Naive thymus-derived CD8-positive, alpha-beta T cell (primary cell): ENCODE measurements at places on chromosomes 2 and 18. TPM values are rescaled to one million over a fixed set of nuclear protein-coding genes. Genes with fewer than 3 reads are reported as not detected.

- peak; percentile 41 for DNase-seq
Measured at GRCh38 chr18:77127769-77128671, 4.6 kb downstream of the MBP start.

DNA sequence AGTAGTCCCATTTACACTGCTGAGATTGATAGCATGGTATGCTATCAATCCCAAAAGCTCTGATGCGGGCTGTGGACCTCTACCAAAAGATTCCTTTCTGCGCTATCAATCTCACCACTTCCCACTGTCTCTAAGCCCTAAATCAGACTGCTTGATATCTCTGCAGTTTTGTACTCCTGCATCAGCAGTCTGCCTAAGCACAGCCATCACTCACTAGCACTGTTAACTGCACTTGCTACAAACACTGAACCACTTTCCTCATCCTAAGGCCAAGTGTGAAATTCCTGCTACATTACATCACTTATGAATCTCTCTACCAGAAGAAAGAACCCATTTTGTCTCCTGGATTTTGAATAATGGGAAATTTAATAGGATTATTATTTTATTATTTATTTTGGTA, 237.0 kb downstream of the HNMT start:
- no peak for DNase-seq

DNA sequence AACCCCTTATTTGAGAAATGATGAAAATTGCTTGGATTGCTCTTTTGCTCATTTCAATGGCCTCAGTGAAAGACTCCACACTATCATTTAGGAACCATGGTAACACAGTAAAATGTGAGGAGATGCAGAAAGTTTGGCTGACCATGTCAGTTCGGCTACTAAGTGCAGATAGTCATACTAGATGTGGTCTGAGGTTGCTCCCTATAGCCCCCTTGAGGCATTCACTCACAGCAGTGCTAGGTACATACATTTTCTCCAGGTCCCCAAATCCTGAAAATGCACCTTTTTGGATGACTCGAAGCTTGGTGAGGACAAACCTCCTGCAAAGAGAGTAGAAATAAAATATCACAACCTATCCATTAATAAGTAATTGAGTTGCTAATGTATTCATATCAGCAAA, 86.3 kb downstream of the FSHR start:
- DNase-seq: no peak

GRCh38 chr2:165953306-165953654, 296 bp downstream of the TTC21B start:
- DNase-seq: no peak

GRCh38 chr2:46816846-46817726, 98.5 kb downstream of the MCFD2 start:
- DNase-seq: no peak

GRCh38 chr2:134142341-134142738, 111.5 kb upstream of the MGAT5 start:
- DNase-seq: no peak

- no peak for DNase-seq
Measured at GRCh38 chr2:186255823-186256222, 230.2 kb upstream of the ZC3H15 start.

GRCh38 chr2:43004879-43005244, 212.5 kb upstream of the HAAO start:
- no peak for DNase-seq

DNA sequence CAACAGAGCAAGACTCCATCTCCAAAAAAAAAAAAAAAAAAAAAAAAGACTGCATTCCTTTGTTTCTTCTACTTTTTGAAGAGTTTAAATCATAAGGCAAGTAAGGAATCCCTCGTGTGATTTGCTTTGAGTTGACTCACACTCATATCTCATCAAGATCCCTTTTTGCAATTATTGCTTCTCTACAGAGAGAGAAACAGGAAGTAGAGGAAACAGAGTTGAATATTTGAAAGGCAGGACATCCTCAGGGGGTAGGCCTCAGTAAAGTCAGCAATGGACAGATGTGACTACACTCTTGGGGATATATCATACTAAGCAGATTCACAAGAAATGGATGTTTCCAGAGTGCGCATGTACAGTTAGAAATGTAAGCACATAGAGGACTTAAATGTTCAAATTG, 11.2 kb upstream of the EFR3B start:
- no peak for DNase-seq

DNA sequence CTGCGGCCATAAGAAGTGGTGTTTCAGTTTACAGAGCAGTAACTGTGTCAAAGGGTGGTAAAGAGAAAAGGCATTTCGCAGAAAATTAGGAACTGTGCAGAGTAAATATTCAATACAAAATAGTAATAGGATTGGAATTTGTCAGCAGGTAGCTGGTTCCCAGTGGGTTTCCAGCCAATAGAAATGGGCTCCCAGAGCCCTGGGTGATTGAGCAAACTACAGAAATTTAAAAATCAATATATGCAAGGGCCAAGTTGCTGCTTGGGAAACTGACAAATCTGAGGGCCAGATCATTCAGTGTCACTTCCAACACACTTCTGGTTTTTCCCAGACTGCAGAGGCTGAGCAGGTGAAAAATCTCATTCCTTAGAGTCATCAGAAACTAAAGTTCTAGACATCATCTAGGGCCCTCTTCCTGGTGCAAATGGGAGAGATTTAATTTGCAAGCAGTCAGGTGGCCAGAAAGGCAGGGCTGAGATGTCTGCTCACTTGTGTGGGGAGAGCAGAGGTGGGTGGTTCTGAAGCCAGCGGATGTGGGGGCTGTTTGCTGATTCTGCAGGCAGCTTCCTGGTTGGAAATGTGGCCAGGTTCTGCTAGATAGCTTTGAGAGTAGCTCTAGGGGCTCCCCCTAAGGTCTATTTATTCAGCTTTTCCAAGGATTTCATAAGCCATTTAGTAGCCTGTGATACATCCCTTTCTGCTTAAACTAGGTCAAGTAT, 182.4 kb downstream of the NCK2 start:
- peak; percentile 36 for DNase-seq

- no peak for DNase-seq
Measured at GRCh38 chr2:5021136-5021535, 671.0 kb upstream of the SOX11 start.

DNA sequence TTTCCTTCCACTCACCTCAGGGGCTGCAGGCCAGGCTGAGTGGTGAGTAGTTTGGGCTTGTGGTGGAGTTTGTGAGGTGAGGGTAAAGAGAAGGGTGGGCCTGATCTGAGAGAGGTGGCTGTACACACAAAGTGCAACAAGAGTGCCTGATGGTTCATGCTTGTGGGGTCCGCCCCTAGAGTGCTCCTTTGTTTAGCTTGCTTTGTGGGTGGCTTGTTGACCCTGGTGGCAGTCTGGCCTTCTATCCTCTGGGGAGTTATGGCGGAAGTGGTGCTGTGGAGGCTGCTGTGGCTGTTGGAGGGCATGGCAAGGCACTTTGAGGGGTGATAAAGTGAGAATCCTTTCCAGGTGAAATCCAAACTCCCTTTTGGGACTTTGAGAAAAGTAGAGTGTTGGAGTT, 10.6 kb downstream of the UBE2F start:
- DNase-seq: no peak

DNA sequence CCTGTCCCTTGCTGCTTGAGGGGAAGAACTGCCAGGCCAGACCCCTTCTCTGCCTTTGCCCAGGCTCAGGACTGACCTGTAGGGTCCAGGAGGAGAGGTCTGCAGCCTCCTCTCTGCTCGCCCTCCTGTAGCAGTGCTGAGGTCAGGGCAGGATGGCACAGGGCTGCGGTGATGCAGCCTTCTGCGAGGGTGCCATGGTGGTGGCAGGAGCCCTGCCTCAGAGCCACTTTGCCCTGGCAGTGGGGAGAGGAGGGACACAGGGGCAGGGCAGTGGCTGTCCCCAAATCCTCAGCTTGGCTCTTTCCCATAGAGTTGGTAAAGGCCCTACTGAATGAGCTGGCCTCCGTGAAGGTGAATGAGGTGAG, 884 bp downstream of the PROM2 start:
- DNase-seq: no peak

DNA sequence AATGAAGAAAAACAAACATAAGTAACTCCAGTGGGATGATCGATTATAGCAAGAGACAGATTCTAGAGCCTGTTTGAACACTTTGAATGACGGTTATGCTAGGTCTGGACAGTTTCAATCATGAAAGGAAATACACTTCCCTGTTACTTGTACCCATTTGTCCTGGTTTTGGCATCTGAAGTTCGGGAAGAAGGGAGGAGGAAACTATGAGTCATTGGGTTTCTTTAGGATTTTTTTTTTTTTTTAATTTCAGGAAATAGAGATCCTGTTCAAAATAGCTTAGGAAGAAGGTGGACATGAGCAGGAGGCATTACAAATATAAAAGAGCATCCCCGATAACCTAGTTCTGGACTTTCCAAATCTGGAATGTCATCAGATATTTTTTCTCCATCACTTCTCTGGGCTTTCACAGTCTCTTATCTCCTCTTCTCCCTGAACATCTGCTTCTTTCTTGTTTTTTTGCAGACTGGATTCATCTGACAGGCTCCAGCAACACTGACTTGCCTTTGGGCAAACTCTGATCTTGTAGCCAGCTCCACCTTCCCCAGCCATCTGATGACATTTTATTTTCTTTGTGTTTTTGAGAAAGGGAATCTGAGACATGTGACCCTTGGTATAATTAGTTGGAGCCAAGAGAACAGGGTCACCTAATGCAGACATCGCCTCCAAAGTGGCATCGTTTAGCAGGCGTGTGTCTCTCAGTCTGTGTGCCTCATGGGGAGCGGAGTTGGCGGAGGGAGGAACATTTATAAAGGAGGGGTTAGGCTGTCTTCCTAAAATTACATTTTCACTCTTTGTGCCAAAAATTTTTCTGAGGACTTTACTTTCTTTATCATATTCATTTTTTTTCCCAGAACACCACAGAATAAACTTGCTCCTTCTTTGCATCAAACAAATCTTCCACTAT, 195.3 kb upstream of the EPHA4 start:
- DNase-seq: no peak

- no peak for DNase-seq
Measured at GRCh38 chr2:220259662-220260061, 632.2 kb downstream of the SLC4A3 start.

GRCh38 chr2:19648583-19648982, 253.2 kb downstream of the TTC32 start:
- no peak for DNase-seq

DNA sequence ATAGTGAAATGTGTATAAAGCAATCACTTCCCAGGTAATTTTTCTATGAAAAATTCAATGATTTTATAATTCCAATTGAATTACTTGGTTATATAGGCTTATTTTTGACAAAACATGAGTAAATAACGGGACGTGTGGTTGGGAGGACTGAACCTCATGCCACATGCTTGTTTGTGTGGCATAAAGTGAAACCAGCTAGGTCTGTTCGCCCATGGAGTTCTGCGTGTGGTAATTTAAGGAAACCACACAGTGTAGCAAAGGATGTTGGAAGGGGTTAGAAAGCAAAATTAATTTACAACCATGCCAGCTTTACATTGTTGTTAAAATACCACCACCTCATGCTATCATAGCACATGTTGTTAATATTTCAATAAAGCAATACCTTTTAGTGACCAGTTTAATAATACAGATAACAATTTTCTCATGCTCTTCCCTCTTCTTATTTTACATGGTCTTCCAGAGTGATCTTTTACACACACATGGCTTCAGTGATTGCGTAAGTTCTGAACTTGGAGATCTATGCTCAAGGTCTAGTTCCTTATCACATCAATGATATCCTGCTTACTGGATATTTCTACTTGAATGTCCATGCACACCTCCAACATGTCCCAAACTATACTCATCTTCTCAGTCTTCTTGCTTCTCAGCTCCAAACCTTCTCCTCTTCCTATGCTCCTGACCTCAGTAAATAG, 156.4 kb upstream of the ITGA4 start:
- DNase-seq: peak; percentile 39

MARCO gene
- not detected for polyA plus RNA-seq

AMER3 gene
- polyA plus RNA-seq: not detected

CCDC88A gene
- 0.87 TPM for polyA plus RNA-seq
